ENCODE measurements at places on chromosomes 2 and 18. TPM values are rescaled to one million over a fixed set of nuclear protein-coding genes. Genes with fewer than 3 reads are reported as not detected.

Gene PLCD4
- 1.3 TPM for total RNA-seq

Gene AUP1
- total RNA-seq, result 77.1 TPM

Gene UGT1A8
- not detected for total RNA-seq

Gene ORMDL1
- 54.0 TPM for total RNA-seq

Gene TRAF3IP1
- total RNA-seq, result 15.2 TPM

Measured in cardiac atrium fibroblast (primary cell).